ENCODE measurements at places on chromosomes 7 and 10.

- DNase-seq, result no peak
Measured at GRCh38 chr7:45238806-45239205, 81.2 kb downstream of the RAMP3 start.

DNA sequence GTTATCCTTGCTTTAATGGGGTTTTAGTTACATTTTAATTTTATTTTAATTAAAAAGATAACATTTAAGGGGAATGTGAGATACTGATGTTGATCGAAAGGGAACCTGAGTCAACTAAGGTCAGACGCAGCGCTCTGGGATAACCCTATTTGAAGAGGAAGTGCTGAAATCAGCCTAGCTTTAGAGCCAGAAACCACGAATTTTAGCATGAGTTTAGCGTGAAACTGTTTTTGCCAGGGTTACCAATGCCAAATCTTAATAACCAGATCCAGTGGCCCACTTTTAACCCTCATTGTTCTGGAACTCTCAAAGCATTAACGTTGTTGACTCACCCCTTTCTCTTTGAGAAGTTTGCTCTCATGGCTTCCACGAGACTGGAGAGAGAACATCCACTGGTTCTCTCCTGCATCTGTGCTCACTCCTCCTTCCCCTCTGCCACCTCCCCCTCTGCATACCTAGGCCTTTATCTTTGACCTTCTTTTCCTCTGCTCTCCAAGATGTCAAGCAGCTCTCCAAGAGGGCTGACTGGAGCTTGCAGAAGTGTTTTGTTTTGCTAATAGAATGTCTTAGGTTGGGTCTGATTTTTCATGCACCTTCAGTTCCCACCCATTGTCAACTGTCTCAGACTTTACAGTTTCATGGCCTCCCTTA lies 198.3 kb upstream of the CELF2 start:
- no peak for DNase-seq

DNA sequence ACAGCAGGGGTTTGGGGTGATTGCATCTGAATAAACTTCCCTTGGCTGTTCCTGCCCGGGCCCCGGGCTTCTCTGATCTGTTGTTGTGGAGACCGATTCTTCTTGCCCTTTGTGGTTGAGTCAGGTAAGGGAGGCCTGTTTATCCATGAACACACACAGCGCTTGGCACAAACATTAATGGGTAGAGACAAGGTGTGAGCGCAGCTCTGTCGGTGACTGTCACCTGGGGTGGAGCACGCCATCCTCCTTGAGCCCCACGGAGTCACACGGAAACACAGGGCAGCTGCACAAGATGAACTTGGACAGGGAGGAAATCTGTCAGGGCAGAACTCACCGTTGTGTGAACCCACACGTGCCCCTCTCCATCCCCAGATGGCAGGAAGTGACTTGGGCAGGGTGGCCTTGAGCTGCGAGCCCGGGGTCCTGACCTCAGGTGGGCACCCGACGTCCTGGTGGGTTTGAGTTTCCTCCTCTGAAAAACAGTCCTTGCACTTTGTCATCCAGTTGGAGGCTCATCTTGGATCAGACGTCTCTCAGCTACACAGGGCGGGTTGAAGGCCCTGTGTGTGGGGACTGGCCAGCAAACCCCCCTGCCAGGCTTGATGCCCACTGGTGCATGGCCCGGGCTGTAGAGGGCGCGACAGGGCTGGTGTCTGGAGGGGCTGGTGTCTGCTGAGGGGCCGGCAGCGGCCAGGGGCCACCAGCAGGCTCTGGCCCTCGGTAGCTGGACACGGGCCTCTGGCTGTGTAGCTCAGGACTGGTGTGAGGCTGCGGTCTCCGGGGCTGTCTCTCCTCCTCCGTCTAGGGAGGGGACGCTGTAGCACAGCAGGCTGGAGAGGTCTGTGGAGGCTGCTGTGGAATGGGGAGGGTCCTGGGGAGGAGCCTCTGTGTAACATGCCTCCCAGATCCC lies 24.2 kb upstream of the SHH start:
- no peak for DNase-seq

- peak; percentile 21 for DNase-seq
Measured at GRCh38 chr10:84395581-84395980, 67.2 kb downstream of the CCSER2 start.

- DNase-seq, result no peak
Measured at GRCh38 chr7:89123871-89124270, 328.3 kb upstream of the TEX47 start.

- peak; percentile 100 for DNase-seq
Measured at GRCh38 chr7:47651355-47652317, 69.7 kb upstream of the TNS3 start.

- DNase-seq, result peak; percentile 98
Measured at GRCh38 chr10:19638182-19638895, 177.9 kb upstream of the PLXDC2 start.

- no peak for DNase-seq
Measured at GRCh38 chr10:1603181-1603580, 134.1 kb downstream of the ADARB2 start.

DNA sequence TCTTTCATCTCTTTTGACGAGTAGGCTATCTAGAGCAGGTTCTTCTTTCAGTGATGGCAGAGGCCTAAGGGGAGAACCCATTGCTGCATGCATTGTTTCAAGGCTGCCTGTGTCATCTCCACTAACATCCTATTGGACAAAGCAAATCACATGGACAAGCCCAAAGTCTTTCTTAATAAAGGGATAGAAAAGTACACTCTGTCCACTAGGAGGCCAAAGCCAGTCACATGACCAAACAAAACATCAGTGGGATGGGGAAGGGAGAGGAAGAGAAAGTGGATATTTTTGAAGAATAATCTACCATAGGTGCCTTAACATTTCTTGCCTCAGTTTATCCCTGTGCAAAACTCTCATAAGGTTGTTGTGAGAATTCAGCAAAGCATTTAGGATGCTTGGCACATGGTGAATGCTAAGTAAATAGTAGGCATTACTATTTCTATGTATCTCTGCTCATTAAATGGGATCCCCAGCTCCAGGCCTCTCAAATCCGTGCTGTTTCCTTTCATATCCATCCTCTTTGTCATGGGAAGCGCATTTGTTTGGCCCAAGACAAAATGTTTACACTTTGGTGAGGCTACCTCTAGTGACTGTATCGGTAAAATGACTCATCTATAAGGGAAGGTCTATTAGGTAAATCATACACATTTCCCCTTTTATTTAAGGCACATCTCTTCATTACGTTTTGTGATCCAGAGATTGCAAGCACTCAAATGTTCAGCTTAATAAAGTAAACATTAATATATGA lies 16.7 kb upstream of the CADPS2 start:
- no peak for DNase-seq

DNA sequence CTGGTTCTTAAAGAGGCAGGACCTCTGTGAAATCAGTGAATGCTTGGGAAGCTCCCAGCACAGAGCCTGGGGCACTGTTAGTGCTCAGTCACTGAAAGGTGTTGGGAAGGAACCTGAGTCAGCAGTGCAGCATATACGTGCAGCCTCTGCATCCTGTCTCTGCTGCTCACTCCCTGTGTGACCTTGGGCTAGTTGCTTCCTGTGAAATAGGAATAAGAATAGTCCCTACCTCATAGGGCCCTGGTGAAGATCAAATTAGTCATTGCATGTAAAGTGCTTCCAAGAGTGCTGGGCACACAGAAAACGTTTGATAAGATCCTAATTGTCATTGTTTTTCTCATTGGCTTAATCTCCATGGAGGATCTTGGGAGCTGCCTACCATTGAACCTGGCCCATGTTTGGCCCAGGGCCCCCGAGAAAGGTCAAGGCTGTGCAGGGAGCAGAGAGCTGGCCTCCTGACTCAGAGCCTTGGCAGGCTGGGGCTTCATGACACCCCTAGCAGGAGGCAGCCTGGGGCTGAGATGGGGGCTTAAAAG lies 73.3 kb upstream of the COL13A1 start:
- DNase-seq, result peak; percentile 59

DNA sequence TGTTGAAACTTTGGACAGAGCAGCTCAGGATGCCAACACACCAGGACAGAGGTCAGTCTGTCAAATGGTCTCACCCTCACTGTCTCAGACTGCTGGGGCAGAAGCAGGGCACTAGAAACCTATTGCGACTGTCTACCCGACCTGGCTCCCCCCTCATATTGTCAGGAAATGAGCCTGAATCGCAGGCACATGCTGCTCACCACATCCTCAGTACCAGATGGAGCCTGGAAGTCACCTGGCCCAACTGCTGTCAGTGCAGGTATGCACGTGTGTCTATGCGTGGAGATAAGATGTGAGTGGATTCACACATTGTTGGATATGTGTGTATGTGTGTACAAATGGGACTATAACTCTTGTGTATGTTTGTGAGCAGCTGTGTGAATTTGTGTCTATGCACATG lies 3.2 kb upstream of the CDHR1 start:
- no peak for DNase-seq

- DNase-seq, result no peak
Measured at GRCh38 chr10:69850440-69850839, 48.7 kb downstream of the COL13A1 start.

Measured in iris pigment epithelial cell (primary cell).